ENCODE measurements at places on chromosomes 11 and 22.

GRCh38 chr11:115961159-115962003, 457.2 kb upstream of the CADM1 start:
- no peak for DNase-seq

DNA sequence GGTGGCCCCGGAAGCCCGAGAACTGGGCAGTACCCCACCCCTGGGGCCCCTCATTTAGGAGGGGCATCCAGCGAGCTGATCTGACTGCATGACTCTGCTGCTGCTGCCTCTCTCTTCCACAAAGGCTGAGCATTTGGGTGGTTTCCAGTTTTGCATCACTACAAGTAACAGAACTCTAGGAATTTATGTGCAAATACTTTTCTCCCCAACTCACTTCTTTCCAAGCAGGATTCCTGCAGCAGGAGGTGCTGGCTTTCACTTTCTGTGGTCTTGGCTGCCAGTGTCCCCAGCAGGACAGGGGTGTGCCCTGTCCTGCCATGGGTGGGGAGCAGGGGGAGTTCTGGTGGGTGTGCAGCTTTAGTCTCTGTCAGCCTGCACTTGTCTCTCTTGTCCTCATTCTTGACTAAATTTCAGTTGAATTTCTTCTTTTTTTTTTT, 21.2 kb downstream of the UPB1 start:
- DNase-seq: no peak

- no peak for DNase-seq
These were observed 406.6 kb upstream of the LARGE1 start for GRCh38 chr22:34326901-34327300.

DNA sequence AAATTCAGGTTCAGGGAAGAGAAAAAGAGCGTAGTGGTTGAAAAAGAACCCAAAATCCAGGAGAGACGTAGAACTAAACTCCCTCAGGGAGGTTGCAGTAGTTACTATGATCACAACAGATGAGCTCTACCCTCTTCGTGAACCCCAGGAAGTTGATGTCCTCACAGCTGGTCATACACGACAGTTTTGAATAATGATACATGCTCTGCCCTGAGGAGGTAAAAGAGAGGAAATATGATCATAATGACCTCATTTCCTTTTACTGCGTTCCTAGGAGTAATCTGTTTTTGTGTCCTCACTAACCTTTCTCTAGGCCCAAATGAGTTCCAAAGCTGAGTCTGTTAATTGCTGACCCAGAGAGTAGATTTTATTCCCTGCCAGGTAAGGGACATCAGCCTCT, 1.3 kb downstream of the PATE2 start:
- no peak for DNase-seq

All from amygdala (tissue), 56 donors.